Myocyte (in vitro differentiated cells): ENCODE measurements at places on chromosomes 7 and 10.

DNA sequence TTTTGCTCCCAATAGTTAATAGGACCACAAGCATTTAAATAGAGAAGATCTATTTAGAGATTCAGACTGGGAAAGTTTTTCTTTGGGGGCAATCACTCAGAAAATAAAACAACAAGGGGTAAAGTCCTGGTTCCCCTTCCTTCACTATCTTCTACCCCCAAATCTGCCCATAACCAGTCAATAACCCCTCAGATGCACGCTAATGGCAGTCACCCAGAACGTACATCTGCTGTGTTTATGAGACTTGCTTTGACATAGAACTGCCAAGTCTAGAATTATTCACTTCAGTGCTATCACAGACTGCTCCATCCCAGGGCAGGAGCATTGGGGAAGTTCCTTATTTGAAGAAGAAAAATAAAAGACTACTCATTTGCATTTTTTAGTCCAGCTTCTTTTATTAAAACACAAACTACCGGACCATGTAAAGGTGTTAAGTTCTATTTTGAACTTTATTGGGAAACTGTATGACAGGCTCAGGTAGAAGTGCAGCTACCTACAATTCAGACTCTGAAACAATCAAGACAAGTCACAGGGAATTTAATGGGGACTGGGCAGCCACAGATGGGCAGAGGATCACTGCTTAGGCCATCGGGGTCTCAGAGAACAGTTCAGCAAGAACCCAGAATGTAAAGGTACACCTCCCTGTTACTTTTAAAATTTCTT lies 38.4 kb downstream of the ANK3 start:
- no peak for DNase-seq

DNA sequence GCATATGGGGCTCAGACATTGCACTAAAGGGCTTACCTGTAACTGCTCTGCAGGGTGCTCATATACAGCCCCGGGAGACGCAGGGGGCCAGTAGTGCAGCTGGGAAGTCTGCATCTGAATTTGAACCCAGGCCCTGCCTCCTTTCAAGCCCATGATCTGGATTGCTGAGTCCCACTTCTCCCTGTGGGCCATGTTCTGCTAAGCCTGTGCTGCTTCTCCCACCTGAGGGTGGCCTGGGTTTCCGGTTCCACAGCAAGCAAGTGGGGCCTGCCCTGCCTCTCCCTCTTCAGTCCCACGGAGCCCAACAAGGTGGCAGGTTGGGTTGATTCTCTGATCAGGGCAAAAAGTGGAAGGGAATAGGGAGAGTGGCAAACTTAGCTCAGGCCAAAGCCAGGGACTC lies 56.6 kb upstream of the GDF10 start:
- no peak for DNase-seq

- no peak for DNase-seq
Measured at GRCh38 chr7:115019882-115020605, 98.2 kb downstream of the MDFIC start.

DNA sequence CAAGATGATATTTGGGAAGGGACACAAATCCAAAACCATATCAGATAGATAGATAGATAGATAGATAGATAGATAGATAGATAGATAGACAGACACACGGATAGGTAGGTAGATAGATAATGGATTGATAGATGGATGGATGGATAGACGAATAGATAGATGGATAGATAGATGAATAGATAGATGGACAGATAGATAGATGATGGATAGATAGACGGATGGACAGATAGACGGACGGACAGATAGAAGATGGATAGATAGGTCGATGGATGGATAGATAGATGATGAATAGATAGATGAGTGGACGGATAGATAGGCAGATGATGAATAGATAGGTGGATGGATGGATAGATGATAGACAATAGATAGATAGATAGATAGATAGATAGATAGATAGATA lies 39.8 kb downstream of the NPTX2 start:
- no peak for DNase-seq

DNA sequence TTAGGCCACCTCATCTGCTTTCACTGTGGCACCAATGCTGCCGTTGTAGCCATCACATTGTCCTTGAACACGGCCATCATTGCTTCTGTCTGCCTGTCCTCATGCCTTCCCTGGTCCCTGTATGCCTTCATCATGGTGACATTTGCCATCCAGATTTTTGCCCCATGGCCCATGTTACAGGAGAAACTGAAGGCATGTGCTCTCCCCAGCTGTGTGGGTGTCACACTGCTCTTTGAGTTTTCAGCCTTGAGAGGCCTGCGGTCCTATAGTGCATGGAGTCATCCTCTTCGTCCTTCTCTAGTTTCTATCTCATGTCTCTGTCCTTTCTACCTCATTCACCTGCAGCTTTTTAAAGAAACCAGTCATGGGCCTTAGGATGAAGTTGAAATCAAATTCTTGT lies 6.2 kb upstream of the SLC26A3 start:
- no peak for DNase-seq

GRCh38 chr7:157834501-157835163 lies 497.8 kb downstream of the DNAJB6 start:
- DNase-seq: no peak

- peak; percentile 9 for DNase-seq
Measured at GRCh38 chr10:60417901-60418300, 28.2 kb upstream of the ANK3 start.

DNA sequence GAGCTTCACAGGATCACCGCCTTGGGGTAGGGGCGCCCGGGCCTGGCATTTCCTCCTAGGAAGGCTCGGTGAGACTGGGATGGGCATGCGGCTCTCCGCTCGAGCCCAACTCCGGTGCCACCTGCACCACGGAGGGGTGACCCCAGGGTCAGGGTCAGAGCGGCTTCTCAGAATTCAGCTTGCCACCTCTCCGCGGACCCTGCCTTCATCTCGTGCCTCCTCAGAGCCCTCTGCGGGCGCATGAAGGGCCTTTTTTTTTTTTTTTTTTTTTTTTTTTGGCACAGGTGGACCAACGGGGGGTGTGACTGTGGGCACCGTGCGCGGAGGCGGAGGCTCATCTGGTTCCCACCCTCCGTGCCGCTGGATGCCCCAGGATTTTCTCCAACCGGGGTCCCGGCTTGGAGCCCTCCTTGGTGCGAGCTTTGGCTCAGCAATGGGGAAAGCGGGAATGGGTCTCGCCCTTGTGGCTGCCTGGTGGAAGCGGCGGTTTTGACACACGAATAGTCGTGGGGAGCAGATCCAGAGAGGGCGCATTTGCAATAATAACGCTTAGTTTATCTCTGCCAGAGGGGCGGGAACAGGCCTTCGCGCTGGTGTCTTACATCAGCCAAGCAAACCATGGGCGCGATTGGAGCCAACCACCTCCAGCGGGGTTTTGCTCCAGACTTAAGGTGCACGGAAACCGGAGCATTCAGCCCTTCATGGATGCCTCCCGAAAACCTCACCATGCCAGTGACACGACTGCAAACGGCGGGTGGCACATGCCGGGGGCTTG lies 5.0 kb upstream of the TNRC18 start:
- DNase-seq: peak; percentile 79

GRCh38 chr10:37263304-37263703 lies 137.9 kb downstream of the ANKRD30A start:
- DNase-seq: no peak

GRCh38 chr7:127057918-127058317 lies 194.8 kb downstream of the GRM8 start:
- no peak for DNase-seq

GRCh38 chr10:79069325-79070080 lies 737 bp downstream of the ZMIZ1 start:
- DNase-seq: peak; percentile 65

DNA sequence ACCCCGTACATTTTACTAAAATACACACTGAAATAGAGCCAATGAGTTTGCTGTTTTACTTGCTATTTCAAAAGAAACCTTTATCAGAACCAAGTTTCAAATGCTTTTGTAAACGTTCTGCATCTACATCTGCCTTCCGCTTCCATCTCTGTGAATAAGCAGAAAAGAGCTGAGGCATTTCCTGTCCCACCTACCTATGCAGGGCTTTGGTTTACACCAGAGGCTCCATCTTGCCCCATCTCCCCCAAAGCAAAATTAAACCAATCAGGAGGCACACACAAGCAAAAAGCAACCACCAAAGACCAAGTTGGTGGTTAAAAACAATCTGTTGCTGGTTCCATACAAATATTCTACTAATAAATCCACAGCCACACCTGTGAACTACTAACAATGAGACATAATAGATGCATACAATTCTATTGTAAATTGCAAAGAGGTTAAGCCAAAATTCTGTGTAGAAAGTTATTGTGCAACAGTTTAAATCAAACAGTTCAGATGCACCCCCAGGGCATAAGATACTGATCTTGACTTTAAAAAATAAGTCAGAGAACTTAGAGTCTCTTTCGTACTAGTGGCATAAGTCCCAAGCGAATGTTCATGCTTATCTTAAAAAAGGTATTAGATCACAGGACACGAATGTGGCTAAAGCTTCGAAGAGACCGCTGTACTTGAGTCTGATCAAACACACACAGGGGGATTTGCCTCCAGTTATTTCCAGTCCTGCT lies 83.9 kb downstream of the FGFR2 start:
- DNase-seq: no peak

DNA sequence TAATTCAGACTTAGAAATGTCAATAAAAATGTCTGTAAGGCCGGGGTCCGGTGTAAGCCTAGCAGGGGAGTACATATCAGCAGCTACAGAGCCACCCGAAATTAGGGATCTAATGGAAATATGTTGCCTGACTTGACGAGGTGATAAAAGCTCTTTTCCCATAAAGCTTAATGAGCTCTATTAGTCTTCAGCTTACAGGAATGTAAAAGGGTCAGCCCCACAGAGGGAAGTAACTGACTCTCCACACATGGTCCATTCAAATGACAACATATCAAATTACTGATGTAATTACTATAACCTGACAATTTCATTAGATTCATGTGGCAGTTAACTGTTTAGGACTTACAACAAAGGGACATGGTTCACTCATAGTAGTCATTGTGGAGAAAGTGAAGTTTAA lies 62.3 kb downstream of the ATE1 start:
- no peak for DNase-seq

GRCh38 chr7:108370616-108371015 lies 85.6 kb downstream of the NRCAM start:
- no peak for DNase-seq

DNA sequence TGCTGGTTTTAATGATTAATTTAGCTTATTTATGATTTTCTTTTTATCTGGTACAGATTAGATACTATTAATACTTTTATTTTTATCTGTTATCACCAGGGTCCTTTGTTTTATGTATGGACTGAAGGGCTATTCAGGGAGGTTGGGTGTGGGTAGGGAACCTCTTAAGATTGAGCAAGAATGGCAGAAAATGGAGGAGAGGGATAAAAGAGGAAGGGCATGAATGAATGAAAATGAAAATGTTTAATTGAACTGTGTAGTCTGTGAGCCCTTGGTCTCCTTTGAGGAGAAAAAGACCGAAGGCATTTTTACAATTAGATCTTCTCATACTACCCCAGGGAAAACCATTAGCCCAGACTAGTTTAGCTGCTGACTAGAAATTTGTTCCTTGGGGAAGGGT lies 93.1 kb downstream of the CDK14 start:
- DNase-seq: no peak
